Left renal pelvis (tissue), 4 donors: ENCODE measurements at places on chromosomes 5 and 9. TPM values are rescaled to one million over a fixed set of nuclear protein-coding genes. Genes with fewer than 3 reads are reported as not detected.

Gene LCP2
- 3.1 TPM for polyA plus RNA-seq

Gene CDC25C
- 8.0 TPM for polyA plus RNA-seq

Gene POLR1E
- polyA plus RNA-seq = 22.7 TPM

Gene REEP2
- 12.3 TPM for polyA plus RNA-seq

Gene GLRA1
- polyA plus RNA-seq = not detected

Gene MSMP
- not detected for polyA plus RNA-seq

Gene PCDHGA6
- polyA plus RNA-seq = 11.1 TPM

Gene ALG2
- 43.6 TPM for polyA plus RNA-seq
